Endothelial cell (in vitro differentiated cells): ENCODE measurements at places on chromosomes 7 and 10.

GRCh38 chr10:30386801-30387588 lies 37.9 kb upstream of the MTPAP start:
- no peak for DNase-seq

GRCh38 chr7:133482599-133482998 lies 229.7 kb downstream of the EXOC4 start:
- no peak for DNase-seq

- peak; percentile 22 for DNase-seq
Measured at GRCh38 chr7:64888901-64889685, 14.0 kb upstream of the ZNF273 start.

DNA sequence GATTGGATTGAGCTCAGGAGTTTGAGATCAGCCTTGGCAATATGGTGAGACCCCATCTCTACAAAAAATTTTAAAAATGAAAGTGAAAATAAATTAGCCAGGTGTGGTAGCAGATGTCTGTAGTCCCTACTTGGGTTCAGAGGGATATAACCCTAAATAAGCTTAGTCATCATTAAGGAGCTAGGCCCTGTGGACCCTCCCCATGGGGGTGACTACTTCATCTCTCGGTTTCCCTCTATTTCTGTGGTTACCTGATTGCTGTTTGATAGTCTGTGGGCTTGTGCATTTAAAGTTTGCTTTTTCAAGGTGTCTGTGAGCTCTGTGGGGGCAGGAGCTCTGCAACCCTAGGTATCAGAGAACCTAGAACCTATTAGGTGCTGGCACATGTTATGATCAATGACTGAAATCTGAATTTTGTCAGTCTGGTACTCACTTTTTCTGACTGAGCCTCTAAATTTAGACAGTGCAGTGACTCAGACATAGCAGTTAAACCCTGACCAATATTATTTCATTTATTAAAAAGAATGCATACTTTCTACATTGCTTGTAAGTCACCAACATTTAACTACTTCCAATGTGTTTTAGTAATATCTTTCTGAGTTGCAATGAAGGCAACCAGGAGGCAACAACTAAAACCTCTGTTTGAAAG lies 8.1 kb upstream of the CUZD1 start:
- no peak for DNase-seq

DNA sequence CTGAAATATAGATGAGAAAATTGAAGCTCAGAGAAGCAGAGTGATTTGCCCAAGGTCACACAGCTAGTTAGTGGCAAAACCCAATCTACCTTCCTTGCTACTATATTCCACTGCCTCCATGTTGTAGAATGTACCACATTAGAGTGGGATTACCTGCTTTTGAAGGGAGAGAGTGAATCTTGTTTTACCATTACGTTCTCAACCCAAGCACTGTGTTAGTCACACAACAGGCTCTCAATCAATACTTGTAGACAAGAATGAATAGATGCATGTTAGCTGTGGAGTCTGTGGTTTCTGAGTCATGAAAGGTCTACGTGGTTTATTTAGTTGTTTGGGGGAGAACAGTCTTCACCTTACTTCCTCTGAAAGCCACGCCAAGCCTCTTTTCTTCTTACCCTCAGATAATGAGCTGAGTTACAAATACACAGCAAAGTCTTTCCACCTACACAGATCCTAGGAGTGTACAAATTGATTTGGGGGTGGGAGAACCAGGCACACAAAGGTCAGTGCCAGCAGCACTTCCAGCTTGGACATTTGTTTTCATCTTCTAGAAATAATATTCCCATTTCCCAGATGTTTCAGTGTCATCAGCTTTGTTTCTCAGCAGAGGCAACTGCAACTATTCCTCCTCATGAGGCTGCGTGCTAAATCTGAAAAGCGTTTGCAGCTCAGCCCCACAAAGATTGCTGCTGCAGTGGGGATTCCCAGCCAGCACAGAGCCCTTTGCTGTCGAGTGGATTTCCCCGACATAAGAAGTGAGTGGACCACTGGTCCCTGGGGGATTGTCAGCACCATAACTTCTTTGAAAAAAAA lies 71.5 kb upstream of the ADO start:
- no peak for DNase-seq

- DNase-seq: no peak
Measured at GRCh38 chr10:95434583-95434982, 126.6 kb downstream of the SORBS1 start.

DNA sequence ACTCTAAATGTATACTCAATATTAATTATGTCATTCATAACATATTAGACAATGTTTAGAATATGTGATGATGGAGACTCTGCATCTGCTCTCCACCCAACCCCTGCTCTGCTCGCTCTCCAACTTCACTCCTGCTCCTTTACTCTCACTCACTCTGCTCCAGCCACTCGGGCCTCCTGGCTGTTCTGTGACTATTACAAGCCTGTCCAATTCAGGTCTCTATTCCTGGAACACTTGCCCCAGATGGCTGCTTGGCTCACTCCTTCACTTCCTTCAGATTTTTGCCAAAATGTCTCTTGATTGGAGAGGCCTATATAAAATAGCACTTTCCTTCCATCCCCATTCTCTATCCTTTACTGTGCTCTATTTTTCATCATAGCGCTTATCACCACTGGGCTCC lies 84.8 kb downstream of the HBP1 start:
- DNase-seq: no peak

- no peak for DNase-seq
Measured at GRCh38 chr10:72466018-72466417, 111.3 kb upstream of the DNAJB12 start.

- DNase-seq: no peak
Measured at GRCh38 chr7:73454424-73454823, 20.8 kb downstream of the FZD9 start.

DNA sequence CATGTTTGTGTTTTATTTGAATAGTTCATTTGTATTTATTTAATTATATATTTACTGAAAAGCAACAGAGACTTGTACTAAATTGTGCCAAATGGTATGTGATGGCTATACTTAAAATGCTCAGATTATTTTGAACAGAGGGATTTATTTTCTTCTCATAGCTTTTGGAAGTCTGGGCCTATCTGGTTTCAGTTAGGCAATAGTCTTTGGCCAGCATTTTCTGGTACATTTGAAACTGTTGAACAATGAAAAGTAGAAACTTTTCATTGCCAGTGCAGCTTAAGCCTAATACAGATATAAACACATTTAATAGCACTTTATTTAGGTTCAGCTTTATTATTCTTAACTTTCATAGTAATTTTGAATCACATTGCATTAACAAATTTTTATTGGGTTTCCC lies 188.0 kb downstream of the TAX1BP1 start:
- no peak for DNase-seq

GRCh38 chr7:50273870-50274269 lies 30.6 kb upstream of the IKZF1 start:
- no peak for DNase-seq

- no peak for DNase-seq
Measured at GRCh38 chr10:44242826-44243225, 142.1 kb downstream of the CXCL12 start.

DNA sequence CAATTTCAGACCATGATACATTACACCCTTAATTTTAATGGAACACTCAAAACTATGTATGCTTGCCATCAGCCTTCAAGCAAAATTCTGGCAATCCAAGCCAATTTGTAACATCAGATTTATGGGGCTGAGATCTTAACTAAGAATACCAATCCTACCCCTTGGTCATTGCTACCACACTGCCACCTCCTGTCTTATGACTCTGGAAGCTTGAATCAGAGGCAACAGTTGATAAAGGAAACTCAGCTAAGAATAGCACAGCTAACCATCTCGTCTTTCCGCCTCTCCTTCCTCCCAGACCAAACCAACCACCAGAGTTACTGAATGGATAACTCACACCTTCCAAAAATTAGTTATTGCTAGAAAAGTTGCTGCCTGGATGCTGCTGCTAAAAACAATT lies 7.4 kb downstream of the IGF2BP3 start:
- DNase-seq: peak; percentile 8

GRCh38 chr10:105037022-105037421 lies 395.9 kb downstream of the SORCS3 start:
- DNase-seq: no peak

DNA sequence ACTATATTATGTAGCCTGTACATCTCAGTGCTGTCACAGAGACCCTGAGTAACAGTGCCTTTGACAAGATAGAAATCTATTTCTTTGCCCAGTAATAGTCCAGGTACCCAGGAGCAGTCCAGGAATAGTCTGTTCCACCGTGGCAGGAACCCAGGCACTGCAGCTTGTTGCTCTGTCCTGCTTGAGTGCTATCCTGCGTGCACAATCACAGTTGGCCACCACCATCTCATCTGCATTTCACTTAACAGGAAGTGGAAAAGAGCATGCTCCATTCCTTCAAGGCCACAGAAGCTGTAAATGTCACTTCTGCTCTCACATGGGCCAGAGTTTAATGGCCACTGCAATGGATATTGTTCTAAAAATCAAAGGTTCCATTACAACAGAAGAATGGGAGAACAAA lies 61.5 kb upstream of the PRR15 start:
- DNase-seq: no peak

DNA sequence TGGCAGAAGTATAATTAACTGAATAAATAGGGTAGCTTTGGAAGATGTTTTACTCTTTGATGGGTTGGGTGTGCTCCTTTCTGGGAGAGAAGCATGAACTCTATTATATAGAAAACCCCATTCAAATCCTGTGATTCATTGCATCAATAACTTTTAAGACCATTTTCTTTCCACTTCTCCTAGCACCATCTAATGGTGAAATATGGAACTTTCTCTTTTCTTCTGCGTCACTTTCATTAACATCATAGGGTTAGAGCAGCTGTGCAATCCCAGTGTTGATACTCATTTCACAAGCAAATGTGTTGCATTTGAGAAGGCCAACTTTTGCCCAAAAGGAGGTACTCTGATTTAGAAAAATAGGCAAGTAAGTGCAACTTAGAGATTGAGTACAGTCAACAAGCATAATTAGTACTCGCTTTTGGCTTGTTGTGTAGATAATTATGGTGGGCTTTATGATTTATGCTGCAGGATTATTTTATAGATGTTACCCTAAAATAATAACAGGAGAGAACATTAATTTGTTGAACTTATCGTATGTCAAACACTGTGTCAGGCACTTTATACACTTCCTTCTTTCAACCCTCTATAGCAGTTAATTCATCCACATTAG lies 92.9 kb downstream of the CPED1 start:
- no peak for DNase-seq

GRCh38 chr10:123766761-123767160 lies 100.6 kb downstream of the GPR26 start:
- no peak for DNase-seq

DNA sequence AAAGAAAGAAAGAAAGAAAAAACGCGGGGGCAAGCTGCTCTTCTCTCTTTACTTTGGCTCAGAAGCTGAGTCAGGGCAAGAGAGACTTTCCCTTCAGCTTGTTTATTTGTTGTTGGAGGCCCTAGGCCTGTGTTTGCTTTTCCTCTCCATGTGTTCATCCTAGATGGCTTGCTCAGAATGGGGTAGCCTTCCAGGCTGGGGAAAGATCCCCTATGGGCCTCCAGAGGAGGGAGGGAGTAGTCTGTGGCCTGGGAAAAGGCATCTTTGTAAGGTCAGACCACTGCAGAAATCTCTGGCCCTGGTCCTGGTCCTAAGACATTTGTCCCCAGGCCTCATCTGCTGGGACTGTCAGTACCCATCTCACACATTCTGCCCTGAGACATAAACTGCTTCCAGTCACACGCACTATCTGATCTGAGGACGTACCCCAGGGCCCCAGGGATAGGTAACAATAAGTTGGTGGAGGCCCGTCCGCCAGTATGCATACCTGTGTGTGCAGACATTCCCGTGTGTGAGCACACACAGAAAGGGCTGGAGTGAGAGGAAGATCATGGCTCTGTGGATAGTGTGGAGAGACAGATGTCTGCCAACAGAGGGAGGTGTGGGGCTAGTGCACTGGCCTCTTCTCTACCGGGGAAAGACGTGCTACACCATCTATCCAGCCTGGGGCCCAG lies 4.9 kb upstream of the SCD start:
- DNase-seq: peak; percentile 63

GRCh38 chr7:134367956-134368749 lies 51.4 kb upstream of the SLC35B4 start:
- DNase-seq: no peak

GRCh38 chr7:103687951-103688350 lies 241.9 kb upstream of the SLC26A5 start:
- no peak for DNase-seq

- DNase-seq: no peak
Measured at GRCh38 chr10:107059872-107060271, 104.6 kb downstream of the SORCS1 start.

DNA sequence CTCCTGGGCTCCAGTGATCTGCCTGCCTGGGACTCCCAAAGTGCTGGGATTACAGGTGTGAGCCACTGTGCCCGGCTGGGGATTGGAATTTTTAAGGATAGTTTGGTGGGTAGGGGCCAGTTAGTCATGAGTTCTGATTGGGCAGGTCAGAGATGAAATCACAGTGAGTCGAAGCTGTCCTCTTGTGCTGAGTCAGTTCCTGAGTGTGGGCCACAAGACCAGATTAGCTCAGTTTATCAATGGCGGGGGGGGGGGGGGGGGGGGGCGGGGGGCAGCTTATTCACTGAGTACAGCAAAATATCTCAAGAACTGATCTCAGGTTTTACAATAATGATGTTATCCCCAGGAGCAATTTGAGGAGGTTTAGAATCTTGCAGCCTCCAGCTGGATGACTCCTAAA lies 11.6 kb upstream of the ERCC6 start:
- no peak for DNase-seq

DNA sequence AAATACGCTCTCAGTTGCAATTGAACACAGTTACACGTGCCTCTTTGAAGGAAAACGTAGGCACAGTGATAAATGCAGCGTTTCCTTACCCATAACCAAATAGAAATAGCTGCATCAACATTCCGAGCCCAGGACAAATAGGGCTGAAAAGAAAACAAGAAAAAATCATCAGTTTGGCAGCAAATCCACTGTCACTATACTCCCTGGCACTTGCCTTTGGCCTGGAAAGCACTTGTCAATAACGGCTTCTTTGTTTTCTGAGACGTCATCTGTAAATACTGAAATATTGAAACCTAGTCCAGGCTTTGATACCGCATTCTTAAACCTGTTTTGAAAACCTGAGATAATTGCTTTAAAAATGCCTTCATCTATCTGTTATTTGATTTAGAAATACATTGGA lies 167.2 kb upstream of the AKR1E2 start:
- no peak for DNase-seq

DNA sequence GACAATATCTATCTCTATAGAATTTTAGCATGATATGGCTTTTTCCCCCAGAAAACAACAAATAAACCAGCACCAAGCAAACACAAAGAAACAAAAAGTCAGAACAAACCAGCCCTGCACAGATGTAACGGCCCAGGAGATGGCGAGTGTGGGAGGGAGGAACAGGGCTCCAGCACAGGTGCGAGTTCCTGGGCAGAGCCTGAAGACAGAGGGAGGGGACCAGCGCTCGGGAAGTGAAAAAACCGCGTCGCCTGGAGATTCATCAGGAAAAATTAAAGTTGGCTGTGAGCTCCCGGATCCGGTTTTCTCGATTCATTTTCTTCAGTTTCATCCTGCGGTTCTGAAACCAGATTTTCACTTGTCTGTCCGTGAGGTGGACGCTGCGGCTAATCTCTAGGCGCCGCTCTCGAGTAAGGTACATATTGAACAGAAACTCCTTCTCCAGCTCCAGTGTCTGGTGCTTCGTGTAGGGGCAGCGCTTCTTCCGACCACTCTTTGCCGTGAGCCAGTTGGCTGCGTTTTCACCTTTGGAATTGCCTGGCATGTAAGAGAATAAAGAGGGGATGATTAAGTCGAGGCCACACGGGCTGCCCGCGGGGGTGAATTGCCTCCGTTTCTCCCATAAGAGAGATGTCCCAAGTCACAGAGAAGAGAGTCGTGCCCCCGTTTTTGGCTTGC lies 2.3 kb downstream of the HOXA10 start:
- DNase-seq: no peak
